MV-4-11 (cell line): ENCODE measurements at places on chromosomes 4 and X.

DNA sequence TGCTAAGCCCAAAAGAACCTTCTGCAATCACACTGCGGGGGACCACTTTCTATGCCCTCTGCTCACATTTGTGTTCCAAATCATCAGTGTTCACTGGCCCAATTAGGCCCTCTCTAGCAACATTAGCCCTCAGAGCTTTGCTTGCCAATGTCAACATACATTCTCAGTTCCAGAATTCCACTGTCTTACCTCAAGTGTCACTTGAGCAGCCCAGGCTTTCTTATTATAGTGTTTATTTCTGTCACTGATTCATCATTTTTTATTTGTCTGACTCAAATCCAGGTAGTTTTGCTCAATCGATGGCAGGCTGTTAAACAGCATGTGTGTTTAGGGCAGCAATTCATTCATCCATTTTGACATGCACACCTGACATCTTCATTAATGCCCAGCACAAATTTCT lies 291.2 kb downstream of the TEX13A start:
- no peak for DNase-seq

GRCh38 chr4:139083956-139084803 lies 68.6 kb downstream of the NOCT start:
- DNase-seq, result peak; percentile 83

DNA sequence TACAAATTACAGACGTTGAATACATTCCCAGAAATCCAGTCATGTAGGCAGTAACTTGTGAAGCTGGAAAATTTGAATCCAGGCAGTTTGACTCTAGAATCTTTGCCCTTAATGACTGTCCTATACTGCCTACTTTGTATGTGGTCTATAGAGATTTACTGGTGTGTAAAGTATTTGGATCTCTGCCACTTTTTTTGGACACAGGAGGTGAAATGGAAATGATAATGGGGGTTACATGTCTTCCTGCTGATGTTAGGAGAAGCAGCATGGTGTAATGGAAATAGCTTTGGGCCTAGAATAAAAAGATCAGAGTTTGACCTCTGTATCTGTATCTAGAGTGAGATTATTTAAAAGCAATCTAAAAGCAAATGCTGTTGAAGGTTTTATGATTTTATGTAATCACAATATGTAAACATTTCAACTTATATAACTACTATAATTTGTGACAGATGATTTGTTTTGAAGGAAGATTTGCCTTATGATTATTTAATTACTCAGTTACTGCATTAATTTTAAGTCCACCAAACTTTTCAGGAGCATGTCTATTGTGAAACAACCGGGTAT lies 3.3 kb downstream of the COL4A5 start:
- DNase-seq, result no peak

- DNase-seq, result no peak
Observed at GRCh38 chr4:137393044-137393443, 139.2 kb downstream of the PCDH18 start.

GRCh38 chrX:105882581-105883275 lies 60.4 kb downstream of the NRK start:
- DNase-seq, result no peak

DNA sequence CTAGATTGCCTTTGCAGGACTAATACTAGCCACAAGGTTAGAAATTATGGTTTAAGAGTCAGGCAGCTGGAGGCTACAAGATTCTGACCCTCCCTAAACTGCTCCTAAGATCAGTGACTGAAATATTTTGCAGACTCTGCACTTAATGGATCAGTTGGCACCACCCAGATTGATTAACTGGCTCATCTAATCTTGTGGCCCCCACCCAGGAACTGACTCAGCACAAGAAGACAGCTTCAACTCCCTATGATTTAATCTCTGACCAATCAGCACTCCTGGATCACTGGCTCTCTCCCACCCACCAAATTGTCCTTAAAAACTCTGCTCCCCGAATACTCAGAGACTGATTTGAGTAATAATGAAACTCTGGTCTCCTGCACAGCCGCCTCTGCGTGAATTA lies 145.4 kb upstream of the LCORL start:
- no peak for DNase-seq

DNA sequence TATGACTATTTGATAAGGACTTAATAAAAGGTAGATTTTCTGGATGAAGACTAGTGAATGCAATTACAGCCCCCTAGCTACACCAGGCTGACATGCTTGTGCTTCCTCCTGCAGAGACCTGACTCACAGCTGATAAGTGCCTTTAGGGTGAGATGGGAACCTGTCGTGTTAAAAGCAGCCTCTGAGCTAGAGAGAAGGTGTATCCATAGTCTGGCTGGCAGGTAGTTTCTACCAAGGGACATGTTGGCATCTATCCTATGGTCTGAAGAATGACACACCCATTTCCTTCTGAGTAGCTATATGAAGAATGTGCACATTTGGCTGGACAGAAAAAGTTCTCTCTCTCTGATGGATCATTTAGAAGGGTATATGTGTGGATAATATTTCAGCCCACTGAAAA lies 64.1 kb downstream of the PARM1 start:
- no peak for DNase-seq

DNA sequence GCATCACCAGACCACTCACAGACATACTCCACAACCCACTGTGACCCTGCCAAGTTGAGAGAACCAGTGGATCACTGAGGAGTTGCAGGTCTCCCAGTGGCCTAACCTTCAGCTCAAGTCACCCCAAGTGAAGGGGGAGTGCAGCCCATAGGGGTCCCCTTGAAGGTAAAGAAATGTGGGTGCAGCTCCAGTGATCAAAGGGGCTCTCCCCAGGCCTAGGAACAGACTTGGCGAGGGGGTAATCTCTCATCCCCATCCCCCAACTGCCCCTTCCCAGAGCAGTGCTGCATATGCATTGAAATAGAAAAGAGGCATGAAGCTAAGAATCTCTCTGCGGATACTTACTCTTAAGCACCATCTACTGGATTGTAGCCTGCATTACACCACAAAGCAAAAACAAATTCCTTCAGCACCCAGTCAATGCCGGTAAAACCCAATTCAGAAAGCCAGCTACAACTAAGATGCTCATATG lies 27.0 kb downstream of the MAGEE1 start:
- DNase-seq, result no peak

- DNase-seq, result no peak
Observed at GRCh38 chr4:11355226-11355625, 73.5 kb downstream of the HS3ST1 start.

DNA sequence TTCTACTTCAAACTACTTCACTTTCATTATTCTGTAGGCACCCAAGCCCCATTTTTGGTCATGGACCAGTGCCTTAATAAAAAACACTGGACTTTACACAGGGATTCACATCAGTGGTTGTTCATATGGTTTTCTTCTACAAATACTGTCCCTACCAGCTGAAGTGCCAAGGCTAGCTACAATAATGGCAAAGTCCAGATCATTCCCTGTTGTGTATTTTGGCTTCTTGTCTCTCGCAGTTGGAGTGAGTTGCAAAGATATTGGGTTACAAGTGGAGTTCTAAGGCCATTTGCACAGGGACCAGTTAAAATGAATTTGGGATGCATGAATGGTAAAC lies 16.7 kb upstream of the ANKRD17 start:
- DNase-seq, result no peak

DNA sequence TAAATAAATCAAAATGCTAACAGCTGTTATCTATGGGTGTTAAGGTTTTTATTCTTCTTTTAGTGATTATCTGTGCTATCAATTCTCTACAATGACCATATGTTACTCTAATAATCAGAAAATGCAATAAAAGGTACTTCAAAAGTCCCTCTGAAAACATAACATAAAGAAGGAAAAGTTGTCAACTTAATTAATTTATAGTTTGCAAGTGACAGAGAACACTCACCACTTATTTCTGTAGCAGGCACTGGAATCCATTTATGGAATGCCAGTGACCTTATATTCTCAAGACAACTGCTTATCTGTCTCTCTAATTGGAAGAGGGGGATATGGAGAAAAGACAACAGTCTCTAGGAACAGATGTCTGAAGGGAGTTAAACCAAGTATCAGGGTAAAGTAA lies 25.6 kb upstream of the PLS3 start:
- no peak for DNase-seq

DNA sequence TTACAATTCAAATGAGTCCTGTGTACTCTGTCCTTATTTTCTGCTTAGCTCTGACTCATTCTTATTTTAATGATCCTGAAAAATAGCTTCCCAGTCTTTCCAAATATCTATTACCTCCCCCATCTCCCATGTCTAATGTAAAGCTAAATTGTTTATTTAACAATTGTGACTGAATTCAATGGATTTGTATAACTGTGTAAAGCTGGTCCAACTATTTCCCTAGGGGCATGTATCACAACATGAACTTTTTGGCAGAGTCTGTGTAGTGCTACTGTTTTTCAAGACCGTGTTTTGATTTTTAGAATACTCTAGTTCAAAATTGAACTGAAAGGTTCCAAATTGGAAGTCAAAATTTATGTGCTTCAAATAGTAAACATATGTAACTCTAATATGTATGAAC lies 67.8 kb downstream of the SPCS3 start:
- no peak for DNase-seq

GRCh38 chr4:183666088-183666487 lies 7.0 kb downstream of the TRAPPC11 start:
- no peak for DNase-seq

DNA sequence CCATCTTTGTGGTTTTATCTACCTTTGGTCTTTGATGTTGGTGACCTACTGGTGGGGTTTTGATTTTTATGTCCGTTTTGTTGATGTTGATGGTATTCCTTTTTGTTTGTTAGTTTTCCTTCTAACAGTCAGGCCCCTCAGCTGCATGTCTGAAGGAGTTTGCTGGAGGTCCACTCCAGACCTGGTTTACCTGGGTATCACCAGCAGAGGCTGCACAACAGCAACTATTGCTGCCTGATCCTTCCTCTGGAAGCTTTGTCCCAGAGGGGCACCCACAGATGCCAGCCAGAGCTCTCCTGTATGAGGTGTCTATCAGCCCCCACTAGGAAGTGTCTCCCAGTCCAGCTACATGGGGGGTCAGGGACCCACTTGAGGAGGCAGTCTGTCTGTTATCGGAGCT lies 199.3 kb upstream of the WDFY3 start:
- DNase-seq, result no peak

GRCh38 chr4:108068442-108068841 lies 78.8 kb downstream of the HADH start:
- DNase-seq, result peak; percentile 44

- peak; percentile 60 for DNase-seq
Observed at GRCh38 chr4:53656421-53656981, 65.2 kb upstream of the LNX1 start.

GRCh38 chr4:69039071-69039470 lies 57.2 kb upstream of the UGT2B7 start:
- no peak for DNase-seq

GRCh38 chrX:154515090-154515965 lies 704 bp downstream of the FAM3A start:
- DNase-seq, result no peak

GRCh38 chrX:154855256-154855655 lies 20.8 kb upstream of the SMIM9 start:
- DNase-seq, result no peak
